ENCODE measurements at places on chromosomes 3 and 15. TPM values are rescaled to one million over a fixed set of nuclear protein-coding genes. Genes with fewer than 3 reads are reported as not detected.

- no peak for DNase-seq
Observed at GRCh38 chr3:100047455-100048141, 66.7 kb downstream of the FILIP1L start.

GRCh38 chr15:39287322-39288195, 293.3 kb upstream of the THBS1 start:
- no peak for DNase-seq

- no peak for DNase-seq
Observed at GRCh38 chr3:182735672-182736071, 57.6 kb upstream of the ATP11B start.

DNA sequence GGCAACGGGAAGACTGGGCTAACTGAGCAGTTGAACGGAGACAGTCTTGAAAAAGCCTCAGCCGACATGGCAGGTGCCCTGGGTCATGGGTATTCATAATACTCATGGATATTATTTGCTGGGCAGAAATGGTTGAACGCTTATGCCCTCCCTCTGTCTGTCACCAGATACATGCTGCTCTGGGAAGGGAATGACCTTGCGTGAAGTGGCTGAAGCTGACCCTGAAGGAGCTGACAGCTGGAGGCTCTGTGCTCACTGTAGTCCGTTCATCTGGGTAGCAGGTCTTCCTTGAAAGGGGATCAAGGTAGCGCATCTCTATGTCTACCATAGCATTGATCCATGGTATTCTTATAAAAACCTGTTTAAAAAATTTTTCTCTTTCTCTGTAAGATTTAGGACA, 390.7 kb downstream of the PDCD6IP start:
- DNase-seq: no peak

- DNase-seq: no peak
Observed at GRCh38 chr15:78291052-78291451, 8.4 kb downstream of the SKIC8 start.

GRCh38 chr3:195885036-195885891, 23.1 kb downstream of the TNK2 start:
- DNase-seq: no peak

DNA sequence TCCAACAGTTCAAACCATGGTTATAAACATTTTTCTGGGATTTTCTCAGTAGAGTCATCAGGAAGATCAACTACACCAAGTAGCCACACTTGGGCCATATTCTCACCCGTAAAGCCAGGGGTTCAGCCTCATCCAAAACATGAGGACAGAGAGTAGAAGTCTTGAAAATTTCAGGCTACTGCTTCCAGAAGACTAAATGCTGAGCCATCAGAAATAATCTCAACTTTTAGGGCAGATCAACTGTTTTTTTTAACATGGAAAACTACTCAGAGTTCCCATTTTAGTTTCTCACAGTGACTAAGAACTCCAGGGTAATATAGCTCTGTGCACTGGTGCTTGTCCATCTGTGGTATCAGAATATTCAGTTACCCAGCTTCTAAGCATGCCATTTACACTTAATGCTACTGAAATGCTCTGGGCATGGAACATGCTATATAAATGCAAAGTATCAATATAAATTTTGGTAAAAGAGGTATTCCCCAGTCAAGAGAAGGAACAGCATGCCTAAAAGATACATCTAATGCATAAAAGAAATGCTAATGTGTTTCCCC, 300.1 kb upstream of the LRRN1 start:
- DNase-seq: no peak

GRCh38 chr3:161674402-161674801, 177.8 kb downstream of the OTOL1 start:
- no peak for DNase-seq

GRCh38 chr15:29570121-29570947, 251.9 kb downstream of the TJP1 start:
- no peak for DNase-seq

DNA sequence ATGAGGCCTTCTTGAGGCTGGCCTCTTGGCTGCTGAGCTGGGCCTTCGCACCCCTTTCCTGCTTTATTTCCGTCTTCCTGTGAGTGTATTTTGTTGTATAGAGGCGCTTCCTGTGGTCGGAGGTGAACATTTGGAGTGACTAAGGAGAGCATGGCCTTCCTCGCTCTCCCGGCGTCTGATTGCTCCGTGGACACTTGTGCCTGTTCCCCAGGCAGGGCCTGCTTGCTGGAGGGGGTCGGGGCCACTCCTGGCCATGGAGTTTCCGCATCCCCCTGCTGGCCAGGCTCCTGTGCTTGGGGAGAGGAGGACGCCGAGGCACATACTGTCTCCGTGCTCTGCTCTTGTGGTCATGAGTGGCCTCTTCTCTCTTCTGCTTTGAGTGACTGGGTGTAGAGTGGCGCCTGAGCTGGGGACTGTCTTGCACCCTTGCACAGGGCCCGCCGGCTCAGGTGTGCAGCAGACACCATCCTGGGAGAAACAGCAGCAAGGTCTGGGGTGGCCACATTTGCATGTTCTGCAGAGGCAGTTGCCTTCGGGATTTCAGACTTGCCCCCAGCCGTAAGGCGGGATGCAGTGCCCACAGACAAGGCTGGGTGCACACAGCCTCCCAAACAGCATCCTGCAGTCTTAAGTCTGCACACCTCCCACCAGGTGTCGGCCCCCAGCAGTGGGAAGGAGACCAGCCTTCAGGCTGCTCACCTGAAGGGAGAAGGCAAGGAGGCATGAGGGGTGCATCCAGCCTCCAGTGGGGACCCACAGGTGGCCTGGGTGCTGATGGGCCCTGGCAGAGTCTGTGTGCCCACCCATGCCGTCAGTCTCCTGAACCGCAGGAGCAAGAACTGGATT, 16.4 kb downstream of the KLF13 start:
- DNase-seq: no peak

DNA sequence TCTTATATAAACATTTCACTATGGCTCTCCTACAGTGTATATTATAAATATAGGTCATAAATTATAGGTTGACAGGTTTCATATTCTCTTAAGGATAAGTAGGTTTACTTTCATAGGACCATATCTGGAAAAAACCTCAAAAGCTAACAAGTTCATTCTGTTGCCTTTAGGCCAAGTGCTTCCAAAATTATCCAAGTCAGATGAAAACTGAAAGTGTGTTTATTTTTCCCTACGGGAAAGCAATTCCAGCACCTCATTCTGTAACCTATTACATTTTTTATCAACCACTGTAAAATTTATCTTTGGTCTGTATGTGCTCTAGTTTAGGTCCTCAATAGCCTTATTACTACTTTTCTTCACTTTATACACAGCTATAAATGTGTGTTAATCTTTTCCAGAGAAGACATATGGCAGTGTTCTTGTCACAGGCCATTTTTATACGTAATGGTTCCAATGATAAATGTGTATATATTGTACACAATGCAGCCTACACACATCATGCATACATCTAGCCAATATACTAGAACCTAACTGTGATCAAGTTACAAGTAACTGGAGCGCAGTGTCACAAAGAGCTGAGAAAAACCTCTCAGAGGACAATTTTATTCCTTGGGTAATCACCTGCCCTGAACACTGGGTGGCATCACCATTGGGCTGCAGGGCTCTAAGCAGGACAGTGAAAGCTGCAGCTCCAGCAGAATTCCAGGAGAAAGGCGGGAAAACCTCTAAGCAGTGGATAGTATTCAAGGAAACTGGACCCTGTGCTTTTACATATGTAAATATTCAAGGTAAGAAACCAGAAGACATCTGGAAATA, 251.3 kb downstream of the CTNNB1 start:
- DNase-seq: no peak

- DNase-seq: no peak
Observed at GRCh38 chr15:75659141-75659771, 11.5 kb downstream of the SNX33 start.

- DNase-seq: no peak
Observed at GRCh38 chr3:141511361-141511760, 24.5 kb downstream of the RASA2 start.

- DNase-seq: no peak
Observed at GRCh38 chr3:101038393-101038792, 45.2 kb upstream of the ABI3BP start.

- no peak for DNase-seq
Observed at GRCh38 chr3:139674571-139675260, 3.1 kb downstream of the NMNAT3 start.

GRCh38 chr3:184910664-184911063, 98.7 kb downstream of the VPS8 start:
- DNase-seq: no peak

GRCh38 chr15:62126364-62126763, 38.7 kb downstream of the C2CD4B start:
- no peak for DNase-seq

GRCh38 chr3:183769453-183769852, 55.9 kb downstream of the MAP6D1 start:
- no peak for DNase-seq

DNA sequence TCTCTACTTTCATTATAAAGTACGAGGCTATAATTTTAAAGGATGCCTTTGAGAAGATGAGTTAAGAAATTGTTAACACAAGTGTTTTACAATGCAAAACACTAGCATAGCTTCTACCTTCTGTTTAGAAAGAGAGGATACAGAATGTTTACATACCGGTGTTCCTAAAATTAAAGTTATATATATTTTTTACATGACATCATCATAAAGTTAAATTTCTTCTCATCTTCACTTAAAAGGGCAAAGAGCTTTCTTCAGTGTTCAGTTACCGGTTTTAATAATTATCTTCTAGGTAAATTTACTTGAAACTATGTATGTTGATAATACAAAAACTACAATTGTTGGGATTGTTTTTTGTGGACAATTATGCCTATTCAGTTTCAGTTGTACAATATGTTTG, 32.7 kb upstream of the TM2D3 start:
- no peak for DNase-seq

GRCh38 chr15:43133430-43134156, at the start of gene TMEM62:
TMEM62 (plus strand) TSS chr15:43133586; CDS start chr15:43133803, 217 bp downstream.
- DNase-seq: peak; percentile 83

The ANKRD34C gene
- total RNA-seq: not detected

The TM4SF18 gene
- not detected for total RNA-seq

The EFCAB12 gene
- 0.82 TPM for total RNA-seq

The LRRC31 gene
- total RNA-seq: not detected

The ROBO2 gene
- not detected for total RNA-seq

The GRAMD1C gene
- 2.1 TPM for total RNA-seq

The CMTM7 gene
- total RNA-seq: 34.2 TPM

Measured in activated naive CD4-positive, alpha-beta T cell treated with anti-CD3 and anti-CD28 coated beads, Interleukin-2, amount 50 U/mL, for 72 hours (primary cell).